ENCODE measurements at places on chromosomes 5 and 9.
A peak's percentile ranks its signal among the peaks of the same experiment; 100 is the strongest.

- peak overlapping the region; percentile 97 for H3K27ac ChIP-seq
- H3K27me3 ChIP-seq = no peaks in the 10 kb centered on the region
- H3K4me3 ChIP-seq = peak overlapping the region; percentile 100
- no peak for DNase-seq
Measured at GRCh38 chr5:134758176-134758503, 439 bp upstream of the DDX46 start.

DNA sequence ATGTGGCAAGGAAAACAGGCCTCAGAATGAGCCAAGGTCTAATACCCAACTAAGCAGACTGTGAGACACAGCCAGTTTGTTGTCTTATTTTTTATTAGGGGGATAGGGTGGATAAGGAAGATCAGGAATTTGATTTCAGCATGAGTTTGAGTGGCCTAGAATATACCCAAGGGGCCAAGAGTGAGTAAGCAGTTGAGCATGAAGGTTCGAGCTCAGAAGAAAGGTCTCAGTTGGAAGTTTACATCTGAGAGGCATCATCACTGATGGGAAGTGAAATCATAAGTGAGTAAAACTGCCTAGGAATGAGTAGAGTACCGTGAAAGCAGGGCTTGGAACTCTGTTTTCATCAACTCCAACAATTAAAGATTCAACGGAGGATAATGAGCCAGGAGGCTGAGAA is 12.6 kb downstream of the PSMD5 start:
- H3K4me3 ChIP-seq = no peak overlapping the region
- peaks cover 62% of the 10 kb centered on the region for H3K36me3 ChIP-seq
- no peaks in the 10 kb centered on the region for H3K4me1 ChIP-seq
- no peak overlapping the region for H3K27ac ChIP-seq
- no peak for DNase-seq

GRCh38 chr5:102536323-102536928 is 37.6 kb upstream of the SLCO6A1 start:
- no peak overlapping the region for H3K4me3 ChIP-seq
- H3K27me3 ChIP-seq = no peaks in the 10 kb centered on the region
- H3K27ac ChIP-seq = no peak overlapping the region
- no peaks in the 10 kb centered on the region for H3K36me3 ChIP-seq
- H3K4me1 ChIP-seq = peaks cover 11% of the 10 kb centered on the region

DNA sequence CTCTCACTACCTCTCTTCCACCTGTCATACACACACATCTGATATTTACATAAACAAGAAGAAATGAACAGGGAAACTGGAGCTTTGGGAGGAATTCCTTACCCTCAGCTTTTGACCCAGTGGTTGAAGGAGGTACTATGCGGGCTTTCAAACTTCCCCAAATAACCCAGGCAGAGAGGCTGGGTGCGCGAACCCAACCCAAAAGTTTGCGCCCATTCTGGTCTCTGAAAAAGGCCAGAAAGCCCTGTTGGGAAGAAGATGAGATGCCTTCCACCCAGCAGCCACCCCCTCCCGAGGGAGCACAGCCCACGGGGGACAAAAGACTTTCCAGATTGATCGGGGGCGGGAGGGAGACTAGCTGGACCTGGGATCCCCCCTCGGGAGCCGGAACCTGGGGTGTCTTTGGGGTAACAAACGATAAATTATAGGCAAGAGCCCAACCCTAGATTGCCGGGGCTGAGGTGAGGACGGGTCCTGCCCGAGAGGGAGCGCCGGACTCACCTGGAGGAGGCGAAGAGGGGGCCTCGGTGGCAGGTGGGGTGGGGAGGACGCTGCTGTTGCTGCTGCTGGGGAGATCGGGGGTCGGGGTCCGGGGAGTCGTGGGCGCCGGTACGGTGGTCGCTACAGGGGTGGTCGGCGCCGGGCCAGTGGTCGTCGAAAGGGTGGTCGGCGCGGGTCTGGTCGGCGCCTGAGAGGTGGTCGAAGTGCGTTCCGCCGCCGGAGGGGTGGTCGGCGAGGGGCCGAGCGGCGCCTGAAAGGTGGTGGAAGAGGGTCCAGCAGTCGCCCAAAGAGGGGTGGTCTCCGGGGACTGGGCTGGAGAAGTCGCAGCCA is 798 bp downstream of the MEGF9 start:
- no peaks in the 10 kb centered on the region for H3K27me3 ChIP-seq
- no peaks in the 10 kb centered on the region for H3K36me3 ChIP-seq
- DNase-seq = no peak
- peak overlapping the region; percentile 62 for H3K27ac ChIP-seq
- peaks cover 40% of the 10 kb centered on the region for H3K4me1 ChIP-seq

DNA sequence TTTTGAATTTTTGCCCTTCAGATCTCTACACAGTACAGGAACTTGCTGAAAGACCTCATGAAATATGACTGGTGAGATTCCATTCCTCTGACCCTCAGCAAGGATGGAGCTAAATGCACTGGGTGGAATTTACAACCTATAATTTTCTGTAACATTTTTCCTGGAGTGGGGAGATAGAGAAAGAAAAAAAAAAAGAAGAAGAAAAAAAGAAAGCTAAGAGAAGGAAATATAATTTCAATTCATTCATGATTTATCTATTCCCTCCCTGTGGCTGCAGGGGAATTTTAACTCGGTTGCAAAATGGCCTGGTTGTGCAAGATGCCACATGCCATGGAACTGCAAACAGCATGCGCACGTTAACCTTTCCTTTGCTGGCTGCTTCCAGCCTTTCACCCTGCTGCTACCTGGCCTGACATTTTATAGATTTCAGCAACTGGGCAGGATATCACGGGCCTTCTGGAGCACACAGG is 155.4 kb downstream of the FSTL4 start:
- H3K4me1 ChIP-seq = peaks cover 90% of the 10 kb centered on the region
- DNase-seq = no peak
- peak overlapping the region; percentile 93 for H3K27ac ChIP-seq

GRCh38 chr9:73655363-73655762 is 503.7 kb downstream of the ANXA1 start:
- no peak overlapping the region for H3K4me3 ChIP-seq
- no peaks in the 10 kb centered on the region for H3K36me3 ChIP-seq
- no peak overlapping the region for H3K27ac ChIP-seq
- H3K27me3 ChIP-seq = no peaks in the 10 kb centered on the region
- DNase-seq = no peak
- no peaks in the 10 kb centered on the region for H3K4me1 ChIP-seq

DNA sequence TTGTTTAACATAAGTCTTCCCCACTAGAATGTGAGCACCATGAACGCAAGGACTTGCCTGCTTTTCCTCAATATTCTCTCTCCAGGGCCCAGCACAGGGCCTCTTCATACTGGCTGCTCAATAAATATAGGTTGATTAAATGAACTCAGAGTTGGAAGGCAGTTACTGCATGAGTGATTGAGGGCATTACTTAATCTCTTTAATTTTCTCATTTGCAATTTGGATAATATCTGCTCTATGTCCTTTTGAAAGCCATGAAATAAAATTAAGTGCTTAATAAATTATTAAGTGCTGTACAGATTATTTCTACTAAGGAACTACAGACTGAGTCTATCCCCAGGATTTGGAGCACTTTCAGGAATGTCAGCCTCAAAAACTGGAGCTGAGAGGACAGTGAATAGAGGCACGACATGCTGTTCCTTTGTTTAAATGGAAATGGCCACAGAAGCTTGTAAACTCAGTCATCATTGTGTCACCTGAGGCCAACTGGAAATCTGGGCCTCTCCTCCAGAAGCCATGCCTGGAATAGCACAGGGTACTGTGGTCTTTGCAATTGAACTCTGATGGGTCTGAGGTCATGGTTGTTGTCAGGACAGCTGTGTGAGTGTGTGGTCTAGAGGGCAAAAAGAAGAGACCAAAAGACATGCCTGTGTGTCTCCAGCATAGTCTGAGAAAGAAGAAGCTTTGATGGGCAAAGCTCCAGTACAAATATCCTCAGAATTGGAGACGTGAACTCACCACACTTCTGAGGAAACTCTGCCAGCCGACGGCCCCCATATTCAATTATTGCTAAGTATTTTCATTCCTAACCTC is 86.1 kb downstream of the SH3TC2 start:
- no peak overlapping the region for H3K27ac ChIP-seq
- no peak overlapping the region for H3K4me3 ChIP-seq
- H3K27me3 ChIP-seq = peaks cover 2% of the 10 kb centered on the region
- no peak for DNase-seq
- peaks cover 7% of the 10 kb centered on the region for H3K4me1 ChIP-seq

- H3K36me3 ChIP-seq = peaks cover 13% of the 10 kb centered on the region
- DNase-seq = no peak
- no peak overlapping the region for H3K4me3 ChIP-seq
- H3K27ac ChIP-seq = no peak overlapping the region
Measured at GRCh38 chr5:80810425-80810824, 149.7 kb upstream of the RASGRF2 start.

DNA sequence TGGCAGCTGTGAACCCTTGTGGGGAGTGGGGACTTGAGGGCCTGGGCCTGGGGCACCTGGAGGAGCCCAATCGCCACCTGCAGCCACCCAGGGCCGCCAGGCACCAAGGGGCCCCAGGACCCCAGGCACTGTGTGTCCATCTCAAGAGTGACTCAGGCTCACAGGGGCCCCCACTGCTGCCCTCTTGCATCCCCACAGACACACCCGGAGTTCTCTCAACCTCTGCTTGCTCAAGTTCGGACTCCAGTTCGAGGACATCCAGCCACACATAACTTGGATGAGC is 51.9 kb downstream of the MRPL36 start:
- H3K27ac ChIP-seq = no peak overlapping the region
- peaks cover 28% of the 10 kb centered on the region for H3K27me3 ChIP-seq
- no peak overlapping the region for H3K4me3 ChIP-seq
- H3K4me1 ChIP-seq = peaks cover 4% of the 10 kb centered on the region
- H3K36me3 ChIP-seq = no peaks in the 10 kb centered on the region

- DNase-seq = no peak
- no peak overlapping the region for H3K4me3 ChIP-seq
- peaks cover 30% of the 10 kb centered on the region for H3K27me3 ChIP-seq
- no peak overlapping the region for H3K27ac ChIP-seq
- no peaks in the 10 kb centered on the region for H3K36me3 ChIP-seq
Measured at GRCh38 chr9:133180953-133181352, 17.2 kb upstream of the GBGT1 start.

DNA sequence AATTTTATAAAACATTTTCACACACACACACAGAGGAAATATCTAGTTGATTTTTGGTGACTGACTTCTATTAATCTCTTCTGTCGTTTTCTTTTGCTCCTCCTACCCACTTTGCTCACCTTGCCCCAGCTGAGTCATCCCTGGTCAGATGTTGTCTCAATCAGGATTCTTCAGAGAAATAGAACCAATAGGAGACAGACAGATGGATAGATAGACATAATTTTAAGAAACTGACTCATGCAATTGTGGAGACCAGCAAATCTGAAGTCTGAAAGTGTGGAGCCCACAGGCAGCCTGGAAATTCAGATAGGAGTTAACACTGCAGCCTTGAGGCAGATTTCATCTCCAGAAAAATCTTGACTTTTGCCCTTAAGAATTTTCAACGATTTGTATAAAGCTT is 37.0 kb upstream of the PIK3R1 start:
- no peaks in the 10 kb centered on the region for H3K36me3 ChIP-seq
- DNase-seq = no peak
- H3K27me3 ChIP-seq = no peaks in the 10 kb centered on the region

GRCh38 chr5:150293091-150293941 is 3.7 kb upstream of the CAMK2A start:
- no peak overlapping the region for H3K4me3 ChIP-seq
- DNase-seq = no peak
- H3K27me3 ChIP-seq = no peaks in the 10 kb centered on the region
- no peaks in the 10 kb centered on the region for H3K36me3 ChIP-seq

GRCh38 chr9:124859803-124860581 is 1.8 kb downstream of the RPL35 start:
- H3K27me3 ChIP-seq = no peaks in the 10 kb centered on the region
- peak overlapping the region; percentile 87 for H3K27ac ChIP-seq
- DNase-seq = no peak
- H3K4me1 ChIP-seq = peaks cover 27% of the 10 kb centered on the region

DNA sequence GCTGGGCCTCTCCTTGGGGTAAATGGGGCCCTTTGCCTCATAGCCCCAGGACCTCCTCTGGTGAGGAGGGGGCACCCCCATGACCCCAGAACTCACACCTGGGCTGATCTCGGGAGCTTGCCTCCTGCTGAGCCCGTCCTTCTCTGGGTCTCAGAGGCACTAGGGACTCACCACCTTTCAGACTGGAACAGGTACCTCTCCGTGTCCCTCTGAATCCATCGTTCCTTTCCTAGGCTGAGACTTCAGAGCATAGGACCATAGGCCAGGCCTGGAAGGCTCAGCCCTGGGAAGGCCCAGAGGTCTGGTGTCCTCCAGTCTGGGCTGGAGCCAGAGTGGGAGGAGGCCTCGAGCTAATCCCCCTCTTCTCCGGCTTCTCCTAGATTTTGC is 97.9 kb downstream of the CACNA1B start:
- no peak for DNase-seq
- no peak overlapping the region for H3K27ac ChIP-seq
- H3K27me3 ChIP-seq = no peaks in the 10 kb centered on the region
- H3K36me3 ChIP-seq = no peaks in the 10 kb centered on the region

- no peaks in the 10 kb centered on the region for H3K27me3 ChIP-seq
- H3K4me1 ChIP-seq = peaks cover 15% of the 10 kb centered on the region
- peaks cover 25% of the 10 kb centered on the region for H3K36me3 ChIP-seq
- no peak overlapping the region for H3K4me3 ChIP-seq
Measured at GRCh38 chr5:96756985-96757384, 50.8 kb downstream of the ERAP1 start.

DNA sequence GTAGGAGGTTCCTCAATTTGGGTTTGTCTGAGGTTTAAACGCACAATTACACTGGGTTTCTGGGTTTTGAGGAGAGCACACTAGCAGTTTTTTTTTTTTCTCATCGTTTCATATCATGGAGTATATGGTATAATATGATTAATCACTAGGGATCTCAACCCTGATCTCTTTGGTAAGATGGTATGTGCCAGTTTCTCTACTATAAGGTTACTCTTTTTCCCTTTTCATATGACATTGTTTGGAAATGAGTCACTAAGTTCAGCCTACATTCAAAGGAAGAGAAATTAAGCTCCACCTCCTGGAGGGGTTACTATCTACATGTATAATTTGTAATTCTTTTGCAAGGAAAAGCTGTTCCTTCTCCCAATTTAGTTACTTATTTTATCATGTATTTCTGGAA is 35.2 kb downstream of the MTRR start:
- no peak for DNase-seq
- H3K27ac ChIP-seq = no peak overlapping the region
- H3K4me1 ChIP-seq = no peaks in the 10 kb centered on the region
- peaks cover 68% of the 10 kb centered on the region for H3K36me3 ChIP-seq

- H3K27me3 ChIP-seq = no peaks in the 10 kb centered on the region
- no peaks in the 10 kb centered on the region for H3K36me3 ChIP-seq
- no peak overlapping the region for H3K4me3 ChIP-seq
- DNase-seq = no peak
- H3K4me1 ChIP-seq = peaks cover 14% of the 10 kb centered on the region
Measured at GRCh38 chr9:89883401-89884341, 278.9 kb downstream of the GADD45G start.
